ENCODE measurements at places on chromosomes 4 and X.

- DNase-seq, result peak; percentile 8
Measured at GRCh38 chrX:41561045-41561444, 113.9 kb downstream of the NYX start.

- DNase-seq, result no peak
Measured at GRCh38 chrX:68648960-68649359, 1.5 kb downstream of the STARD8 start.

GRCh38 chrX:134538316-134538715 lies 78.4 kb downstream of the HPRT1 start:
- DNase-seq, result no peak

- no peak for DNase-seq
Measured at GRCh38 chr4:140666889-140667614, 89.1 kb downstream of the TBC1D9 start.

DNA sequence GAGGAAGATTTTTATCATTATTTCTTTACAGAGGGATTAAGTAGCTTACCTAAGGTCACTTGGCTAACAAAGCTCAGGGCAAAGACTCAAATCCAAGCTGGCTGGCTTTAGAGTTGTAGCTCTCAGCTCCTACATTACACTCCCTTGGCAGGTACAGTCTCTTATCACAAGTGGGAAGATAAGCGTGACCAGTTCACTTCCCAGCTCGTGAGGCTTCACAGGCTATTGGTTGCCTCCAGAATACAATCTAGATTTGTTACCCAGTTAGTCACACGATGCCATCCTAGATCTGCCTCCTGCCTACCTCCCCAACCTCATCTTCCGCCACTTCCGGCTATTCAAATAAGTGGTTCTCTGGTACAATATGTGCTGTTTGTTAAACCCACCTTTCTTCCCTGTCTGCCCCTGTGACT lies 3.7 kb downstream of the MMRN1 start:
- DNase-seq, result no peak

- DNase-seq, result peak; percentile 22
Measured at GRCh38 chr4:17232566-17233253, 279.2 kb downstream of the QDPR start.

DNA sequence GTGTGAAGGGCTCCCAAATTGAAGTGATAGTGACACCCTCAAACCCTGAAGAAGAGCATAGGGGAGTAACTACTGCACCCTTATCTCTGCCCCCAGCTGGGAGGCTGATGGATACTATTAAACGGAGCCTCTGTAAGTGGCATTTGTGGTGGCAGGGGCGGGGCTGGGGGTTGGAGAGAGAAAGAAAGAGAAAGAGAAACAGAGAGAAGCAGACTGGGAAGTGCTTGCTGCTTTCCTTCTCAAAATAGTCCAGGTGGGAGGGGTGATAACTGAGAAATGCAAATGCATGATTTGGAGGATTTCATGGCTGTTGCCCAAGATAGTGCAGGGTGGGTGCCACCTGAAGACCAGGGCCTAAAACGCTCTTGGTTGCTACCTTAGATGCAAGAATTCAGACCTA lies 253.5 kb upstream of the GATB start:
- DNase-seq, result no peak
